ENCODE measurements at places on chromosomes 12 and 14.

DNA sequence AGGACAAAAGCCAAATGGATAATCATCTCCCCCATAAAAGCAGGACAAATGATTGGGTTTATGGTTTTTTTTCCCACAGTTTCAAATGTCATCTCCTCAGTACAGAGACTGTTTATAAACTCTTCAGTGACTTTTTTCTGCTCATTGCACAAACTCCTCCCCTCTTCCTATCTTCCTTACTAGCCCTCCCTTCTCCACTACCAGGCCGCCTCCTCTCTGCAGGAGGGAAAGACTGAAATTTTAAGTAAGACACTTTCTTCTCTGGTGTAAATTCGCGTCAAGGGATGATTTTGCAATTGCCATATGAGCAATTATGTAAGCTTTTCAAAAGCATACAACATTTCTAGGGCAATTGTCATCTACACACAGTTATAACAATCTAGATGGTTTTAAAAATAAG lies 37.0 kb downstream of the BTG1 start:
- DNase-seq: no peak

- no peak for DNase-seq
Measured at GRCh38 chr12:77349689-77350370, 284.5 kb upstream of the E2F7 start.

- no peak for DNase-seq
Measured at GRCh38 chr14:67018720-67019119, 170.5 kb upstream of the GARIN2 start.

GRCh38 chr14:76432827-76433752 lies 57.2 kb downstream of the ESRRB start:
- DNase-seq: no peak

DNA sequence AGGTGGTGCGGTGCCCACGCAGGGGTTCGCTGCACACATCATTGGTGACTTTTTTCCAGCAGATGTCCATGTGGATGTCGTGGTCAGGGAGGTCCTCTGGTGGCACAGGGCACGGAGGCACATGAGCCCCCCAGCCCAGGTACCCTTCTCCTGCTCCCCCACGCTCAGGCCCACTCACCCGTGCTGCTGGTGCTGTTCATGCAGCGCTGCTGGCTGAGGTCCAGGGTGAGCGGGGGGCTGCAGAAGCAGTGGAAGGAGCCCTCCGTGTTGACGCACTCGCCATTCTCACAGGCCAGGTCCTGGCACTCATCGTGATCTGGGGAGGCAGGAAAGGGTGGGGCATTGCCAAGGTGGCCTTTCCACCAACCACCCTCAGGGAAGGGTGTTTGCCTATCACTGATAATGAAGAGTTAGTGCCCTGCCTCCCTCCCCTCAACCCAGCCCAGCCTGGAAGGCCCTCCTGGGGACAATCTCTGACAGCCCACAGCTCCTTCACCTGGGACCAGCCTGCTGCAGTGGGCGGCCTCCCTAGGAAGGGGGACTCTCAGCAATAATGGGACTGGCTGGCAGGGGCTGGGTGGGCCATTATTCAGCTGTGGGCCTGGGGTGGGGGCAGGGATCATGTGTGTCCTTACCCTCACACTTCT lies 9.8 kb downstream of the ISCA2 start:
- DNase-seq: no peak

DNA sequence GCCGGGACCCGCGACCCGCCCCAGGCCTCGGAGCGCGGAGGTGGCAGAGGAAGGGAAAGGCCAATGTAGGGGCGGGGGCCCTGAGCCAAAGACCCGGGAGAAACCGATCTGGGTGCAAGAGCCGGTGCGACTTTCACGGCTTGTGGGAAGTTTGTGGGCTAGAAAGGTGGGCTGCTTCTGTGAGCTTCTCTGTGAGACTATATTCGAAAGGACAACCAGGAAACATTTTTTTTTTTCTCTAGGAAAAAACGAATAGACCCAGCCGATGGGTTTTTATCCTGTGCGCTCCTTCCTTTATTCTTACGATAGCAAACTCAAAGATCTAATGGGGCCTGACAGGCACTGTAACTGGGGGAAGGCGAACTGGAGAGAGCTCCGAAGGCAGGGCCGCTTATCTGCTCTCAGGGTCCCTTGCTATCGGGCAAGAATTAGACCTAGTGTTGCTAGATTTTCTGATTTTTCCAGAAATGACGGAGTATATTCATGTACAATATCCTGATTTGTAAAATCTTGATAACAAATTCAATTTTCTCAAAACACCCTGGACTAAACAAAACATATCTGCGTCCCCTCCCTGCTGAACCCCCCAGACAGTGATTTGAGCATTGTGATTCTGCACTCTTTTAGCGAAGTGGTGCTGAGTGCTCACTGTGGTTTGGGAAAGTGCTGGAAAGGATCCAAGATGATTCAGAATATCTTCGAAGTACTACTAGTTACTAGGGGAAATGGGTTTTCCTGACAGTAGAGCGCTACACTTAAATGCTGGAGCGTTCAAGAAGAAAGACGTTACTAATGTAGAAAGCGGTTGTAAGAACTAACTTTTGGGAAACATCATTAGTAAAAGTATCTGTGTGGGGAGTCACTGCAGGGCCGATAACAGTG lies 563 bp upstream of the STXBP6 start:
- no peak for DNase-seq

DNA sequence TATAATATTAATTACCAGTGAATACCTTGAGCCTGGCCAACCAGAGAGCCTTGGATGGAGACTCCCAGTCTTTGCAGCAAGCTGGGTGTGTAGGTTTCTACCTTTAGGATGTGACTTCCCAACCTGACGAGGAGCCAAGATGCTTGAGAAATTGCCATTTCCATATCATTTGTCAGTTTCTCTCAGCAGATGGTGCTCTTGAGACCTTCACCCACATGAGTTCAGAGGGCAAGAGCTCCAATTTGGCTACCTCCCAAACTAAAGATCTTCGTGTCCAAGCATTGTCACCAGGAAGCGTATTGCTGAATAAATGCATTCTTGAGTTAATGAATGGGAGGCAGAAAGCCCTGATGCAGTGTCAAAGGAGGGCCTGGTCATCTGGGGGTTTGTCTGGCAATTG lies 106.4 kb upstream of the TBX5 start:
- DNase-seq: no peak

DNA sequence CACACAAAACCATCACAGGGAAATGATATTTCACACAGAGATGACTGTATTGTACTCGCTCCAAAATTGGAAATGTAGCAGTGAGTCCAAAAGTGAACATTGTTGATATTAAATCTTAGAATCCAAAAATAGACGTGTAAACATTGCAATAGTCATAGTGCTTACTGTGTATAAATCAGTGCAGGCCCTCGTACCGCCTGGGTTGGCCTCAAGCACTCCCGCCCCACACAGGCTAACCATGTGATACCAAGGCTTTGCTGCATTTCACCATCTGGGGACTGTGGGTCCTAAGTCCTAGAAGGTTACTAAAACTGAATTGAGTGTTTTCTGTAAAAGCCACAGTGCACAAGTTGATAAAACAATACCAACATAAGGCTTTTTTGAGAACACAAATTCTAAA lies 107.3 kb downstream of the PPP2R5E start:
- no peak for DNase-seq

DNA sequence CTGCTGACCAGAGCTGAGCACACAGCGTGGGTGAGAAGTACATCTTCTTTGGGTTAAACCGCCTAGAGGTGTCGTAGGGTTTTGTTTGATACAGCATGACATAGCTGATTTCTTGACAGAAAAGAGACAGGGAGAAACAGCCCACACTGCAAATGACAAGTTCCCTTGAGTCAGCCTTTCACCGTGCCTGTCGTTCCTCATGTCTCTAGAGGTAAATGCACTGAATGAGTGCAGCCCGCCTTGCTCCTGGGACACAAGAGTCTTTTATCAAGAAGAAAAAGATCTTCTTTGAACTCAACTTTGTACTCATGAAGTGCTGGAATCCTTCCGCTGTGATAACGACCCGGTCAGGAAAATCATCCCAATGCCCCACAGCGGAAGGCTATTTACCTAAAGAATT lies 77.6 kb downstream of the TMEM132D start:
- DNase-seq: no peak

GRCh38 chr12:123041042-123041531 lies 60.6 kb downstream of the ARL6IP4 start:
- no peak for DNase-seq

DNA sequence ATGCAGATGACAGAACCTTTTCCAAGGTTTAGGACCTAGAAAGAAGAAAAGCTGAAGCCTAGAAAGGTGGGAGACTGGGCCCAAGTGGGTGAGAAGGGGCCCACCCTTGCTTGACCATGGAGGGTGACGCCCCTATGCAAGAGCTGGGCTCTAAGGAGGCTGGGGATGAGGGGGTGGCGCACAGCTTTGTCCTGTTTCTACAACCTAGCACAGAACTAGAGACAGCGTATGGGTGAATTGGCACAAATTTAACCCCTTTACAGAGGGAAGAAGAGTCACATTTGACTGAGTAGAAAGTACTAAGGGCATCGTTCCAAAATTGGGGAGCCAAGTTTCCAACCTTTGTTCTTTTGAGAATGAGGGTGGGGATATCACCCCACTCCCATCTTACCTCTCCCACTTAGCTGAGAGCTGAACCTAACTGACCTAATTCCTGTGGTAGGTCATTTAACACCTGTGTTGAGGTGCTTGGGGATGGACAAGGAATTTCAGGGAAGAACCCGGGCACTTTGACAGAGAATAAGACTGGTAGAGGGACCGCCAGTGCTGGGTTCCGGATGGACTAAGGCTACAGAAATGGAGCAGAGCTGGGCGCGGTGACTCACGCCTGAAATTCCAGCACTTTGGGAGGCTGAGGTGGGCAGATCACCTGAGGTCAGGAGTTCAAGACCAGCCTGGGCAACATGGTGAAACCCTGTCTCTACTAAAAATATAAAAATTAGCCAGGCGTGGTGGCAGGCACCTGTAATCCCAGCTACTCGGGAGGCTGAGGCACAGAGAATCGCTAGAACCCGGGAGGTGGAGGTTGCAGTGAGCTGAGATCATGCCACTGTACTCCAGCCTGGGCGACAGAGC lies 5.2 kb downstream of the NFKBIA start:
- DNase-seq: no peak

DNA sequence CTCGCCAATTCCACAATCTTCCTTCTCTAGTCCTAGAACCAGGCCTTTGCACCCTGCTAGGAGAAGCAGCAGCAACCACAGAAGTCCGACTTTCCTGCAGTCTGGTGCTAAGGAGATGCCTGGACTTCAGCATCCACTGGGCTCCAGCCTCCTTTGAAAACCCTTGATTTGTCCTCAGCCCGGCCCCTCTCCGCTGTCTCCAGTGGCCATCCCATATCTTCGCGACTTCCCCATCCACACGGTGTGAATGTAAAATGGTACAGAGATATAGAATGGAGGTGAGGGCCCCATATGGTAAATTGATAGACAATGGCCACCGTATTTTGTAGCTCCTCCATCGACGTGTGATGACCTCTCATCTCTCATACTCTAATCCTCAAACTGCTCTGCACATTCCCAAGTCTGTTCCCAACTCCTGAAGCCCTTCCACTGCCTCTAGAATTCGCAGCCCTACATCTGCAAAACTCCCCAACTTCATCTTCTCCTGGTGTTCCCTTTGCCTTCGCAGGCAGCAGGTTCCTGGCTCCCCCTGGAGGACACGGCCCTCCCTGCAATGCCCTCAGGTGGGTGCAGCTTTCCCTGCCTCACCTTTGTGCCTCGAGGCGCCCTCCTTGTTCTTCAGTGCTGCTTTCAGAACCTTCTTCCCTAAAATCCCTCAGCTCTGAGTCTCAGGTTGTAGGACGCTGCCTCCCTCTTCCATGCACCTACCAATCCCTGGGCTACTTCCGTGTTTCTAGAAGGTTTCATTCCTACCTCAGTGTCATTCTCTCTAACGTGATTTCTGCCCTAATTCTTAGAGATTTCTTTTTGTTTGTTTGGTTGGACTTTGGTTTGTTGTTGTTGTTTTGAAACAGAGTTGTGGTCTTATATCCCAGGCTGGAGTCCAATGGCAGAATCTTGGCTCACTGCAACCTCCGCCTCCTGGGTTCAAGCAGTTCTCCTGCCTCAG lies 36.7 kb downstream of the TMBIM6 start:
- peak; percentile 68 for DNase-seq

DNA sequence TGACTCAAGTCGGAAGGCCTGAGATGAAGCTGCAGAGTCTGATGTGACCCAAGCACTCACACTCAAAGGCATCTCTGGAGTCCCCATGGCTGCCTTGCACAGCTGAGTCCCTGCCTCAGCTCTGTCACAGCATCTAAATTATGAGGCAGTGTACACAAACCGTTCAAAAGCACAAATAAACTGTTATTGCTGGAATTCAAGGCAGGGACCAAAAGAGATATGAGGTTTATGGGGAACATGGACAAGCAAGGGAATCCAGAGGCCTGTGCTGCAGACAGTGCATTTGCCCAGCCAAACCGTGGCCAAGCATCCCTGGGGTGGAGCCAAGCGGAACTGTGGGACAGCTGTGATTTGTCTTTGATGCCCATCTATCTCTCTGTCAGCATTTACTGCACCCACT lies 91.3 kb downstream of the RPS29 start:
- no peak for DNase-seq

- DNase-seq: no peak
Measured at GRCh38 chr14:81033698-81034240, 78.3 kb downstream of the TSHR start.

DNA sequence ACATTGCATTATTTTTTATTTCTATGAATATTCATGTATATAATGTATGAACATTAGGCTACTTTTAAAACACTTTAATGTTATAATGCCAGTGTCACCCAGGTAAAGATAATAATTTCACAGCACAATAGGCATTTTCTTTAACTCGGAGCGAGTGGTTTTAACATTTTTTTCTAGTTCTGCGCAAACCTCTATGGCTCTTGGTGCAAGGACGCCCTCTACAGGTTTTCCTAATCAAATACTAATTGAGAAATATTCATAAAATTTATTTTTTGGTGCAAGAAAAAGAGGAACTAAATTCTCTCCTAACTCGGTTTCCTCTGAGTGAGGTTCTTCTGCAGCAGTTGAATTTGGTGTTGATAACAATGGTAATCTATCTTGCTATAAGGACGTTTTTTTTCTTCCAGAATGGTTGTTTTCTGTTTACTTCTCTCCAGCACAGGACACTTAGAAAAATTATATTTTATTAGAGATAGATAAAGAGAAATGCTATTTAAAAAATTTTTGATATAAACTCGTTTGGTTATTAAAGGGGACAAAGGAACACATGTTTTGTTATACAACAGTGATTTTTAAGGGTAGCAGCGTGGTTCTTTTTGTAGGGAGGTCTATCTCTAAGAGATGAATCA lies 2.4 kb upstream of the WIF1 start:
- DNase-seq: no peak

DNA sequence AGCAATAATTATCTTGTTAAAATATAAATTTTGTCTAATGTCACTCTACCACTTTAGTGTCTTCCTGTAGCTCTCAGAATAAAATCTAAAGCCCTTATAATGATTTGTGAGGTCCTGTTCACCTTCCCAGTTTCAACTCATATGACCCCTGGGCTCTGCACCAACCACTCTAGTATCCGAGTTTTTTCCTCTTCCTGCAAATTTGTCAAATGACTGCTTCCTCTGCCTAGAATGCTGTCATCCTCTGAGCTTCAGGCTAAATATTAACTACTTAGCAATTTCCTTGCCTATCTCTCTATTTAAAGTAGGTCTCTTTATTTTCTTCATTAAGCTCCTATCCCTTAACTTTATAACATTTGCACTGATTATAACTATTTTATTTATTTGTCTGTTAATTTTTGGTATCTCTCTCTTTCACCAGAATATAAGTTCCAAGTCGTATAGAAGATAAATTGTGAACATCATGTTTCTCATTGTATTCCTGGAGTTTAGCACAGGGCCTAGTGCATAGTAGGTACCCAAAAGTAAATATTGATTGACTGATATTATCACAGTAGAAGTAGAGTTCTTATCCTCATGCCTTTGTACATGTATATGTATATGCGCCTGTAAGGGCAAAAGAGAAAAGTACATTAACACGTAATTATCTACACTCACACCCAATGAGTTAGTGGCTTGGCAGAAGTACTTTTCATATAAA lies 196.0 kb downstream of the BCAT1 start:
- no peak for DNase-seq

Measured in activated CD4-positive, alpha-beta T cell treated with anti-CD3 and anti-CD28 coated beads for 24 hours (primary cell).